ENCODE measurements at places on chromosomes 2 and 18. TPM values are rescaled to one million over a fixed set of nuclear protein-coding genes. Genes with fewer than 3 reads are reported as not detected.

DNA sequence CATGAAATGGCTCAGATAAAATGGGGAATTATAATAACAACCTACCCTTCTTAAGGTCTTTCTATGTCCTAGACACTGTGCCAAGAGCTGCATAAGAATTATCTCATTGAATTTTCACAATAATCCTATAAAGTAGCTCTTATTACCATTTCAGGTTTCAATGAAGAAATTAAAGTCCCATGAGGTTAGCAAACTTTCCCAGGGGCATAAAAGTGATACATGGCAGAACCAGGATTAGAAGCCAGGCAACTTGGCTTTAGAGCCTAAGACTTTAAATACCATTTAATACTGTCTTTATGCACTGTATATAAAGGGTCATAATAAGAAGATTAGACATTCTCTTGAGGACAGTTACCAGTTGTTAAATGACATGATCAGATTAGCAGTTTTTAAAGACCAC is 130.1 kb downstream of the GCA start:
- H3K27me3 ChIP-seq, result no peaks in the 10 kb centered on the region
- no peak for DNase-seq
- no peak overlapping the region for H3K27ac ChIP-seq

GRCh38 chr2:67965246-67965645 is 97.6 kb downstream of the C1D start:
- DNase-seq, result no peak
- H3K36me3 ChIP-seq, result no peaks in the 10 kb centered on the region
- H3K27ac ChIP-seq, result no peak overlapping the region
- no peaks in the 10 kb centered on the region for H3K27me3 ChIP-seq

- H3K4me1 ChIP-seq, result peaks cover 39% of the 10 kb centered on the region
- no peak overlapping the region for H3K4me3 ChIP-seq
- no peaks in the 10 kb centered on the region for H3K27me3 ChIP-seq
- peak overlapping the region; percentile 60 for H3K27ac ChIP-seq
These were observed 135.3 kb downstream of the KLHL29 start for GRCh38 chr2:23520256-23520655.

DNA sequence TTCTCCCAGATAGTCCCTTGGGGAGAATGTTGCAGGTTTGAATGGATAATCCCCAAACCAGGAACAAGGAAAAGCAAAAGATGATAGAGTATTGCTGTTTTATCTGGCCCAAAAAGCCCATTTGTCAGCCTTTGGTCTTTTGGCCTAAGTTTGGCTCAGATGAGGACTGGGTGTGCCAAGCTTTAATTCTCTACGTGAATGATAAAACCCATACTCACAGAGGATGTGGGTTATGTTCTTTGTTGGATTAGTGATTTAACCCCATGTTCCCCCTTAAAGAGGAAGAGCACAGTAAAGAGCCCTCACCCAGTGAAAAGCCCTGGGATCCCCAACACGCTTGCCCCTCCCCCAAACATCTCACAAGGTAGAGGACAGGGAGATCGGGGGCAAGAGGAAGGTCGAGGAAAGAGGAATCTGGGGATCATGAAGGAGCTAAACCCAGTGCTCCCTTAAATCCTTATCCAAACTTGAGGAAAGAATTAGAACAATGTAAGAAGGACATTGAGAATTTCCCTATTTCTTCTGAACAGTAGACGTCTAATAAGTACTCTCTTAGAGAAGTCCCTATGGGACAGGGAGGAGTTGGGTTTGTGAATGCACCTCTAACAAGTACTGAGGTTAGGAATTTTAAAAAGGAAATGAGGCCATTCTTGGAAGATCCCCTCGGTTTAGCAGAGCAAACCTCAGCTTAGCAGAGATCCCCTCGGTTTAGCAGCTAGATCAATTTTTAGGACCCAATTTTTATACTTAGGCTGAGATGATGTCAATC is 105.0 kb downstream of the HIBCH start:
- H3K27me3 ChIP-seq, result no peaks in the 10 kb centered on the region
- no peaks in the 10 kb centered on the region for H3K4me1 ChIP-seq
- no peak overlapping the region for H3K4me3 ChIP-seq
- H3K36me3 ChIP-seq, result no peaks in the 10 kb centered on the region
- no peak overlapping the region for H3K27ac ChIP-seq

The AQP12B gene
- not detected for total RNA-seq

The ANKRD23 gene
- 7.5 TPM for total RNA-seq

GRCh38 chr18:5413447-5413846 is 117.9 kb upstream of the ZBTB14 start:
- no peak overlapping the region for H3K27ac ChIP-seq
- no peaks in the 10 kb centered on the region for H3K4me1 ChIP-seq
- no peak overlapping the region for H3K4me3 ChIP-seq
- H3K36me3 ChIP-seq, result no peaks in the 10 kb centered on the region

The GULP1 gene
- 94.4 TPM for total RNA-seq

The UGT1A6 gene
- total RNA-seq, result 116 TPM

DNA sequence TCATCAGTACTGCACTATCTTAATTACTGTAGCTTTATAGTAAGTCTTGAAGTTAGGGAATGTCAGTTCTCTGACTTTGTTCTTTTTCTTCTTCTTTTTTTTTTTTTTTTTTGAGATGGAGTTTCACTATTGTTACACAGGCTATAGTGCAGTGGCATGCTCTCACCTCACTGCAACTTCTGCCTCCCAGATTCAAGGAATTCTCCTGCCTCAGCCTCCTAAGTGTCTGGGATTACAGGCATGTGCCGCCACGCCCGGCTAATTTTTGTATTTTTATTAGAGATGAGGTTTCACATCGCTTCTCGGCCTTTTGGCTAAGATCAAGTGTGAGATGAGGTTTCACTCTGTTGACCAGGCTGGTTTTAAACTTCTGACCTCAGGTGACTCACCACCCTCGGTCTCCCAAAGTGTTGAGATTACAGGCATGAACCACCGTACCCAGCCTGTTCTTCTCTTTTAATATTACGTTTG is 41.9 kb upstream of the TANC1 start:
- peak overlapping the region; percentile 77 for H3K27ac ChIP-seq
- no peaks in the 10 kb centered on the region for H3K36me3 ChIP-seq
- peak; percentile 67 for DNase-seq
- peaks cover 83% of the 10 kb centered on the region for H3K4me1 ChIP-seq

All from Calu3 (cell line).